ENCODE measurements at places on chromosomes 7 and 10.

GRCh38 chr7:32042900-32043299 lies 27.3 kb downstream of the PDE1C start:
- DNase-seq: no peak

DNA sequence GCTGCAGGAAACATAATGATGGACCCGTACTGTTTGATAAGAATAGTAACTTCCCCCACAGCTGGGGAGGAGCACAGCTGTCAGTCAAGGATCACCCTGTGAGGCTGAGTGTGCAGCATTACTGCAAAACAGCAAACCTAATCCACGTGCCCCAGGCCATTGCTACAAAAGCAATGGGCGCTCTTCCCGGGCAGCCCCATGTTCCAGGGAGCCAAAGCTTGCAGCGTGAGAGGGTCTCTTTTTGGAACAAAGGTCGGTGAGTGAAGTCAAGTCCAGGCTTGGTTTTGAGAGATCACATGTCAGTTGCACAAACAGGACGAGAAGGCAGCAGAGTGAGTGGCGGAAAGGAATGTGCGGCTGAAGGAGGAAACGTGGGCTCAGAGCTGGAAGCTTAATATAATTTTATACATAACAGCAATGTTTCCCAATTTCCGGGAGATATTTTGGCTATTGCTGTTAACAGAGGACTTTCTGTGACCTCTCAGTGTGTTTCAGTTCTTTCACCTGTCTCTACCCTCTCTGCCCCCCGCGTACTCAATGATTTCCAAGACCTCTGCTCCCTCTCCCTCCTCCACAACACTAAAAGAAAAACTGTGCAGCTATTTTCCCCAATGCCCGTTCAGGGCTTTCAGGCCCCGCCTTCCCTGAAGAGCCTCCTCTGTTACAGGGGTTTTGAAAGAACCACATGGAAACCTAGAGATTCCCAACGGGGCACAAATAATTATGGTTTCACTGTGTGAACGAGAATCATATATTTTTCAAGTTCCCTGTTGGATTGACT lies 128.9 kb downstream of the MTPAP start:
- no peak for DNase-seq

GRCh38 chr7:45001826-45002225 lies 1.8 kb downstream of the CCM2 start:
- no peak for DNase-seq

- no peak for DNase-seq
These were observed 109.0 kb downstream of the JCAD start for GRCh38 chr10:29950391-29950790.

GRCh38 chr10:119817991-119818888 lies 54.4 kb downstream of the MCMBP start:
- DNase-seq: peak; percentile 13
